H4 (cell line): ENCODE measurements at places on chromosomes 4 and X.

DNA sequence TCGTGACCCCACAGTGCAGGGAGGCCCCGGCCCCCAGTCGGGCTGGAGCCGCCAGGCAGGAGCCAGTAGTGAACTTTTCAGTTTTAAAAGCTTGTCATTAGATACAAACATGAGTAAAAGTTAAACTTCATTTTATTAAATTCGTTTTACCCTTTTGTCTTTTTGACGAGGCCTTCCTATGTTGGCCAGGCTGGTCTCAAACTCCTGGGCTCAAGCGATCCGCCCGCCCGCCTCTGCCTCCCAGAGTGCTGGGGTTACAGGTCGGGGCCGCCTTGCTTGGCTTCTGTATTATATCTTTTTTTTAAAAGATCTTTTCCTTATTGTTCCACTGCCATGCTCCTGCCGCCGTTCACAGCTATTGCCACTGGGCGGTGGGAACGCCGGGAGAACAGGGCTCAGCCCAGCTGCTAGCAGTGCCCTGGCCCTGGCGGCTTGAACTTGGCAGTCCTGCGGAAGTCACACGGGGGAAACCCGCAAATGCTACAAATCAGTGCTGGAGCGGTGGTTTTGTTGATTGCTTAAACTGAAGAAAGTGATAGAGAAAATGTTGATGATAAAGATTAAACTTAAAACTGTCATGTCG is 968 bp upstream of the NELFA start:
- peak; percentile 43 for DNase-seq

GRCh38 chrX:120504569-120504968 is 35.5 kb upstream of the LAMP2 start:
- no peak for DNase-seq

GRCh38 chrX:23626651-23627050 is 40.6 kb upstream of the PRDX4 start:
- DNase-seq, result no peak

DNA sequence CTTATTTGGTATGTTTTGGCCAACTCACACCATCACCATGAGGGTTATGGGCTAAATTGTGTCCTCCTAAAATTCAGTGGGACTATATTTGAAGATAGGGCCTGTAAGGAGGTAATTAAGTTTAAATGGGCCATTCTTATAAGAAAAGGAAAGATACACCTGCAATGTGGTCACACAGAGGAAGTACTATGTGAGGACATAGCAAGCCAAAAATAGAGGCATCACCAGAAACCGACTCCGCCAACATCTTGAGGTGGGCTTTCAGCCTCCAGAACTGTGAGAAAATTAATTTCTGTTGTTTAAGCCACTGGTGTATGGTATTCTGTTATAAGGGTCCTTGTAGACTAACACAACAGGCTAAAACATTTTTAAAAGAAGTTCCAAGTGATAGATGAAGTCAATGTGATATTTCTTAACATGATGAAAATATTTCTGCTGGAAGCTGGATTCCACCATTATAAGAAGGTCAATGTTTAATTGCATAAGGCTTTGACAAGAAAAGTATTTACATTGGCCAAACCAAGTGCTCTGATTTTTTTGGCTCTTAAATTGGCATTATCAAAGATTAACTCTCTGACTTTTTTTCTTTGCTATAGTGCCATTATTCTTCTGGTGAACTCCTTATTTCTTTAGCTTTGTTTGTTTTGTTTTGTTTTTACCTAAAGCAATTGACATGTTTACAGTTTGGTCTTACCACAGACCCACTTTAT is 540.9 kb downstream of the PPARGC1A start:
- DNase-seq, result no peak

- no peak for DNase-seq
Observed at GRCh38 chr4:65559270-65559669, 111.0 kb downstream of the EPHA5 start.

- DNase-seq, result peak; percentile 32
Observed at GRCh38 chrX:45668686-45669443, 468.2 kb upstream of the DIPK2B start.

DNA sequence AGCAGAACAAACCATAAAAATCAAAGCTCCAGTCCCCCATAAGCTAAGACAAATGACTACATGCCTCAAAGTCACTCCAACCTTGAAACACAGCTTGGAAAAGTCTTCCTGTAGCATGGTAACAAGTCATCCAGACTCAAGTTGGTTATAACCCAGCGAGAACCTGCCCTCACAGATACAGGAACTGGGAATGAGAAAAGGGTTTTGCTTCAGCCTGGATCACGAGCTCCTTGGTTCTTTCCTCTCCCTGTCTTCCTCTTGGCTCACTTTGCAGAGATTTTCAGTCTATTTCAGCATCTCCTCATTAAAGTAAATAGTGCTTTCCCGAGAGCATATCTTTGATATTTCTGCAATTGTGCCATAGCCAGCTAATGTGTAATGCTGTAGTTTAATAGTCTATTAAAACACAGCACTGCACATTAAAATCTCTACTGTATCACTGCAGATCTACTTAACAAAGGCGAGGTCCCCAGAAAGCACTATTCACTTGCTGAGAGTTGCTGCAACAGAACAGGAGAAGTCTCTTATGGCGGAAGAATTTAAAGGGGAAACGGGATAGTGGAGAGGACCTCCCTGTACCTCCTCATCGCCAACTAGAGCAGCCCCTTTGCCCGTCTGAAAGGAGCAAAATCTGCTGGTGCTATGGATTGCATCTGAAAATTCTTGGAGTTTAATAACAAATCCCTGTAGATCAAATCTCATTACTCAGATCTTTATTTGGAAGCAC is 249.3 kb upstream of the GATB start:
- no peak for DNase-seq

DNA sequence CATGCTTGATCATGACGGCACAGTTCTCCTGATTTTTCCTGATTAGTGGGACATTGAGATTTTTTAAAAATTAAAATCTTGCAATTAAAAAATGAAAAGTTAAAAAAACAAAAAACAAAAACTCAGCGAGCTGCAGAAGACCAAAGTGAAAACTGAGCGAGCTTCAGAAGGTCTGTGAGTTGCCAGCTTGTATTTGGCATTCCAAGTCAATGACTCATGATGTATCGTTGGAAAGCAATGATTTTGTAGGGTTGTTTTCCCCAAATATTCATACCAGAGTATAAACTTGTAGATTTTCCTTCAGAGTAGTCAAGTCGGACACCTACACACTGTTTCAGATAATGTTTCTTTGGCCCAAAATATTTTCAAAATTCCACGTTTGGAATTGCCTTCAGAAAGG is 76.9 kb downstream of the LRRC66 start:
- DNase-seq, result no peak

GRCh38 chrX:147917700-147918695 is 6.3 kb downstream of the FMR1 start:
- no peak for DNase-seq

DNA sequence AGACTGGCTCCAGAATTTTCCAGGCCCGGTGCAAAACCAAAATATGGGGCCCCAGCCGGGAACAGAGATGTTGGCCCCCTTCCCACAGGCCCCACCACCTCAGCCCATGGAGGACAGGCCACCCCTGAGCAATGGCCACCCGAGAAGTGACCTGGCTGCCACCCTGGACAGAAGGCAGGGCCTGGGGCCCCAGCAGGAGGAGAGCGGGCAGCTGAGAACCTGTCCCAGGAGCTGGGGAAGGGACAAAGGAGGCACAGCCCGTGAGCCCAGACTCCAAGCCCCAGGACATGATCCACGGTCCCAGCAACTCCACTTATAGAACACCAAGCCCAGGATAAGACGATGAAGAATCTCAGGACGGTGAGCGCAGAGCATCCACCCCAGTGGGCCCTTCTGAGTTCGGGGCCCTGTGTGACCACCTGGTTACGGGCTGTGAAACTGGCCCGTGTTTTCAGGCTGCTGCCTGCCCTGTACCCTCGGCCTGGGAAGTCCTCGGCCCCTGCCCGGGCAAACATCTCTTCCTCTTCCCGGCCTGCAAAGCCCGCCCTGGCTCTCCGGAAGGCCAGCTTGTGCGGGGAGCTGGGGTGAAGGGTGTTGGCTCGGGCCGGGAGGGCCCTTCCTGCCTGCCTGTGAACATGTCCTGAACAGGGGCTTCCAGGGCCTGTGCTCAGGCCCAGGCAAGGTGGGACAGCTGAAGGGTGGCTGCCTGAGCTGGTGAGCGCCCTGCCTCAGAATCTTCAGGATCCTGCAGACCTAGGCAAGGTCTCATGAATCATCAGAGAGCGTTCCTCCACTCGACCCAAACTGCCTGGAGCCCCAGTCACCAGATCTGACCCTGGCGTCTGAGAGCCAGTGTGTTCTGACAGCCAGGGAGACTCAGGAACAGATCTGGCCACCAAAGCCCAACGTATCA is 47.0 kb upstream of the MAN2B2 start:
- no peak for DNase-seq

GRCh38 chr4:139453041-139453370 is 915 bp upstream of the RAB33B start:
- peak; percentile 76 for DNase-seq

DNA sequence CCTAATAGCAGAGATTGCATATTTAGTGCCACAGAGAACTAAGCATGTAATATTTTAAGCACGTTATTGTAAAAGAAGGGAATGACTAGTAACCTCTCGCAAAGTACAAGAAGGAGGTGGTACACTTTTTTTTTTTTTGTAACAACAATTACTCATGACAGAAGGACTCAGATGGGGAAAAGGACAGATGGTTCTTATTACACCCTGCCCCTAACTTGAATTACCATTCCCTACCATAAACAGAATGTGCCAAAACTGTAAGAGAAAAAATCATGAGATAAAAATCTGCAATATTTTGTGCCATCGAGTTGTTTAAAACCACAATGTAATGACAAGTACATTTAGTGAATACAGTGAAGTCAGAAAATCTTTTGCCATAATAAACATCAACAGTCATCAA is 33.0 kb upstream of the RAPGEF2 start:
- DNase-seq, result peak; percentile 41

GRCh38 chr4:94160774-94161173 is 46.9 kb upstream of the SMARCAD1 start:
- no peak for DNase-seq

DNA sequence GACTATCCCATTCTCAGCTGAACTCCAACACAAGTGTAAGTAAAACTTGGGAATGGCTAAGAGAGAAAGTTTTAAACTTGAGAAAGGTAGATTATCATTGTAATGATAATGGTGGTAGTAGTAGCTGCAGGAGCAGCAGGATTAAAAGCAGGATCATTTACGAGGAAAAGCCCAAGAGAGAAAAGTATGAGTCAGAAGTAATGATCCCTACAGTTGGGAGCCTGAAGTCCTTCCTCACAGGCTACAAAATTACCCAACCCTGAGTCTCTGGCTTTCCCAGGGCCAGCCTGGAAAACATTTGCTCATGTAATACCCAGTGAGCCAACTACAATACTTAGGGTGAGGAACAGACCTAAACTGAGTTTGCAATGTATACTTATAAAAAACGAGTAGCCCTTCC is 4.4 kb upstream of the PRDM8 start:
- DNase-seq, result no peak

- DNase-seq, result no peak
Observed at GRCh38 chrX:13768939-13769338, 34.4 kb downstream of the OFD1 start.

DNA sequence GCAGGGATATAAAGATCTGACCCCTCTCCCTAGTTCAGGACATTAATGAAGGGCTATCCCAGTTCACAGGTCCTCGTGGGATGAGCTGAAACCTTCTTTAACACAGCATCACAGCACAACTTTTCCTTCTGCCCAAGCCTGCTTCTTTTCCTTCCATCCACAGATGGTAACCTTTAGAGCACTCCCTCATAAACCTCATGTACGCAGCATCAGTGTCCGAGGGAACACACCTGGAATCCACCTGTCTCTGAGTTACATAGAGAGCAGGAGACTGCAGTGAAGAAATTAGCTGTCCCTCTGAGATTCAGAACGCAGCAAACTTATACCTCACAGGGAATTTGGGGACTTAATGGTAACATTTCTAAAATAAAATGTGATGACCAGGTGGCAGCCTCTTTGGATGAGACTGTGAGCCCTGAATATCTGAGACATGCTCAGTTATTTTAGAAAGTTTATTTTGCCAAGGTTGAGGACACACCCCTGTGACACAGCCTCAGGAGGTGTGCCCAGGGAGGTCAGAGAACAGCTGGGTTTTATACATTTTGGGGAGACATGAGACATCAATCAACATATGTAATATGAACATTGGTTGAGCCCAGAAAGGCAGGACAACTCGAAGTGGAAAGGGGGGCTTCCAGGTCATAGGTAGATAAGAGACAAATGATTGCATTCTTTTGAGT is 73.8 kb upstream of the PACRGL start:
- DNase-seq, result no peak

DNA sequence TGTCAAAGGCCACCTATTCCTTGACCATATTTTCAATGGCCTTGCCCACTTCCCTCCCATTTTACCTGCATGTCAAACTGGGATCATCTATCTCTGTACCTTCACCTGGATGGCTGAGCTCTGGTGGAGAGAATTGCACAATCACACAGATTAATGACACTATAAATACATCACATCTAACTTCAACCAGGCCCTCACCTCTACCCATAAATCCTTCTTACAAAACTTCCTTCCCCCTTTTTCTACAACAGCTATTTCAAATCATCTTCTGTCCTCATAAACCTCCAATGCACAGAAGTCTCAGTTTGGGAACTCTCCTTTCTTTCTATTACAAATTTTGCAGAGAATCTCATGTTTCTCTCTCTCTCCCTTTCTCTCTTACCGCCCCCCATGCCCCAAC is 9.2 kb downstream of the PALLD start:
- no peak for DNase-seq

GRCh38 chr4:41185614-41186592 is 28.4 kb downstream of the APBB2 start:
- no peak for DNase-seq

DNA sequence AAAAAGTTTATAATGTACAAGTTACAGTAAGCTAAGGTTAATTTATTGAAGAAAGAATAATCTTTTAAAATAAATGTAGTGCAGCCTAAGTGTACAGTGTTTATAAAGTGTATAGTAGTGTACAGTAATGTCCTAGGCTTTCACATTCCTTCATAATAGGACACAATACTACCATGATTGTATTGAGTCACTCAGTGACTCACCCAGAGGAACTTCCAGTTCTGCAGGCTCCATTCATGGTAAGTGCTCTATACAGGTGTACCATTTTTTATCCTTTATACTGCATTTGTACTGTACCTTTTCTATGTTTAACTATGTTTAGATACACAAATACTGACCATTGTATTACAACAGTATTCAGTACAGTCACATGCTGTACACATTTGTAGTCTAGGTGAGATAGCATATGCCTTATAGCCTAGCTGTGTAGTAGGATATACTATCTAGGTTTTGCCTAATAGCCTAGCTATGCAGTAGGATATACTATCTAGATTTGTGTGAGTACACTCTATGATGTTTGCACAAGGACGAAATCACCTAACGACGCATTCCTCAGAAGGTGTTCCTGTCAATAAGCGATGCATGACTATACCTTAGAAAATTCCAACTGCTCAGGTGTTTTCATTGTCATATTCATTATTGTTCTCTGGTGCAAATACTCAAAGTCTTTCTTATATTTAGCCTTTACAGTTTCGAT is 5.5 kb upstream of the TMEM255A start:
- peak; percentile 31 for DNase-seq

GRCh38 chrX:123525123-123525725 is 207.6 kb downstream of the THOC2 start:
- DNase-seq, result no peak
